Fibroblast of upper back skin (primary cell): ENCODE measurements at places on chromosomes 1 and 21.

GRCh38 chr1:44808063-44808937, at the start of gene BTBD19:
Gene BTBD19 (plus strand): TSS chr1:44808523. CDS start chr1:44808821, 298 bp downstream.
- DNase-seq, result peak; percentile 91

GRCh38 chr1:229374485-229374884, 31.6 kb upstream of the CCSAP start:
- DNase-seq, result no peak

GRCh38 chr1:161171696-161172095, 5.5 kb downstream of the PPOX start:
- no peak for DNase-seq

DNA sequence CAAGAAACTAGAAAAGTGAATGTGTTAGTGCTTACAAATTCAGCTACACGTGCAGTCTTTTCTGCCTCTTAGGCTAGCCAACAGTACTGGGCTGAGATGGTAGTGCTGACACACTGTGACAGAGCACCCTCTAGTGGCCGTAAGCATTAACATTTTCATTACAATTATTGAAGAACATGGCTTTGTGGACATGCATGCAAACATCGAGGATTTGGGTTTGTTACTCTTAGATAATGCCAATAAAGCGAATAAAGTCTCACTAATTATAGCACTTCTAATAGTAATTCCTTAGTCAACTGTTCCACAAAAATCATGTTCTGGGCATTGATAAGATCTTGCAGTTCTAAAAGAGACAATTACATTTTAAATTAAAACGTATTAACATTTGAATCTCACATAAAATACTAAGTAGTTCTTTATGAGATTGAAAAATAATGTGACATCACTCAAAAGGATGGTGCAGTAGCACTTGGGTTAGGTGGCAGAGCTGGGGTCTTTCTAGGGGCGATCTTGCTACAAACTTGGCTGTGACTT, 47.1 kb downstream of the MYSM1 start:
- peak; percentile 75 for DNase-seq

DNA sequence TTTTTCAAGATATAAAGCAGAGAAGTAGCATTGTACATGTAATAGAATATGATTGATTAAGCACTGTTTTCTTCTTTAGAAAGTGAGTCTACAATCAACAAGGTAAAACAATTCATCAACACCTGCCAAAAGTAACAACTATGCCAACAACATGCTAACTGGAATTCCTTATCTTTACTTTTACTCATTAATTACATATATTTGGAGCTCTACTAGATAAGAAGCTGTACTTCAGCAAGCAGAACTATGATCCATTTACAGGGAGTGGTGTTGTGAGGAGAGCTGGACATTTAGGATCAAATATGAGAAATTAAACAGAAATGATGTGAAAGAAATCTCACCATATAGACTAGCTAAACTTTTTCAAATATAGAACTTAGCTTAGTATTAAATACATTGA, 51.0 kb downstream of the RGS2 start:
- no peak for DNase-seq

- DNase-seq, result no peak
Measured at GRCh38 chr1:53258216-53258615, 19.9 kb upstream of the MAGOH start.

- no peak for DNase-seq
Measured at GRCh38 chr1:17023573-17023972, 11.8 kb upstream of the ATP13A2 start.

- peak; percentile 44 for DNase-seq
Measured at GRCh38 chr1:186722711-186723309, 42.6 kb upstream of the PTGS2 start.

- no peak for DNase-seq
Measured at GRCh38 chr1:201059871-201060555, 36.5 kb upstream of the KIF21B start.

DNA sequence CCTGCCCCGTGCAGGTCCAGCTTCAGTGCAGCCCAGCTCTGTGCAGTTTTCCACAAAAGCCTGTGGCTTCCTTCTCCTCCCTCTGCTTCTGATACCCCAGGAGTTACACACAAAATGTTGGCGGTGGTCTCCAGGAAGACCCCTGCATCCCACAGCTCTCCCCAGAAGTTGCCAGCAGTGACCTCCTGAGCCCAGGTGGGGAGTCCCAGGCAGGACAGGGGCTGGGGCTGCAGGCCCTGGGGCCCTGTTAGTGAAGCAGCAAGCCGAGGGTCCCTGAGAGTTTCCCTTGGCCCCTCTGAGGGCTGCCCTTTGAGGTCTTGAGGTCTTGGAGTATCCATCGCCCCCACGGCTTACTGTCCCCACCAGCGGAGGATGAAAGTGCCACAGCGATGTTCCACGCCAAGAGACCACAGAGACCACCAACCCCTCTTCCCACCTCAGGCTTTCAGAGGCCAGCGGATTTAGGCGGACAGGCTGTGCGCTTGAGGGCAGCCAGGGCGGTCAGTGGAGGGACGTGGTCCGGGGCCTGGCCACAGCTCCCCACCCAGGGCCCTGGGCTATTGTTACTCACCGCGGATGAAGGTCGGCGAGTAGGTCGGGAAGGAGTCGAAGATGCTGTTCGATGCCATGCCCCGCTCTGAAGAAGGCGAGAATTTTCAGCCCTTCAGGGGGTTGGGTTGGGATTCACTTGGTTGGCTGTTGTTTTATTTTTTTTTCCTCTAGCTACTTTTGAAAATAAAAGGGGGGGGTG, 34.0 kb upstream of the RUNX3 start:
- no peak for DNase-seq

GRCh38 chr1:99992760-99993467, 23.1 kb downstream of the SLC35A3 start:
- no peak for DNase-seq

DNA sequence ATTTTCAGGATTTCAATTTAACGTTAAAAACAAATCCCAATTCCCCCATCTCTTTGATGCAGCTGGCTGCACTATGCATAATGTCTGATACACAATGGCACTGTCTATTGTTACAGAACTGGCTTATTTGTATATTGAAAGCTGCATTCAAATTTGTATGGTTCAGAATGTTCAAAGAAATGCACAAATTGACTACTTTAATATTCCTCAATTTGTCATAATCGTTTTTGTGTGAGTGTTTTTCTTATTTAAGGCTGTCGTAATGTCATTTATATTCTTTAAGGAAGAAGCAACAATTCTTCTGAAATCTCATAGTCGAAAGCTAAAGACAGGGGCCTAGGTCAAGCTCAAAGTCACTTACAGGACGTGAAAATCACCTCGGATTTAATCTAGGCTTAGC, 341.4 kb upstream of the ZRANB2 start:
- no peak for DNase-seq

- DNase-seq, result no peak
Measured at GRCh38 chr1:51843948-51844347, 34.6 kb downstream of the NRDC start.

DNA sequence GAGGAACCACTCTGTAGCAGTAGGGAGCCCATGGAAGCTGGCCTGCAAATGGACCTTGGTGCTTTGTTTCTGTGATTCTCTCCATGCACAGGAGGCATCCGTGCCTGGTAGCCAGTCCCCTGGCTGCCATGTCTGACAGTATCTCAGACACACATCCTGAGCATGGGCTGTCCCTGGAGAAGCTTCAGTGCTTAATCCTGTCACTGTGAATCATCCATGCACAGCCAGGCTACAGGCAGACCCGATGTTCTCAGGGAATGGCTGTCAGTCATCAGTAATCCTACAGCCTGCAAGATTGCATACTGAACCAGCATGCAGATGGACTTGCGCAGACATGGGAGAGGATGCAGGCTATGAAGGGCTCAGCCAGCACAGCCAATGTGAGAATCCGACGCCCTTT, 606.3 kb upstream of the PLXNA2 start:
- DNase-seq, result no peak

DNA sequence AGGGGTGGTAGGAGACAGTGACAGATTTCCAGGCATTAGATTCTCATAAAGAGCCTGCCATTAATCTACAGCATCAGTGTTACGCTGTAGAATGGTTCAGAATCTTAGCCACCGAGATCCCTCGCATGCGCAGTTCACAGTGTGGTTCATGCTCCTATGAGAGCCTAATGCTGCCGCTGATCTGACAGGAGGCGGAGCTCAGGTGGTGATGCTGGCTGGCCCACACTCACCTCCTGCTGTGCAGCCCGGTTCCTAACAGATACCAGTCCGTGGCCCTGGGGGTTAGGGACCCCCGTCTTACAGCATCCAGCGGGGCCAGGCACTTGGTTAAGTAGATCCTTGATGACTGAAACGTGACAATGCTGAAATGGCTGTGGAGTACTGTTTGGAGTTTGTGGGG, 163.6 kb upstream of the C1orf21 start:
- DNase-seq, result no peak

GRCh38 chr1:47941609-47942239, 55.5 kb downstream of the TRABD2B start:
- DNase-seq, result no peak

DNA sequence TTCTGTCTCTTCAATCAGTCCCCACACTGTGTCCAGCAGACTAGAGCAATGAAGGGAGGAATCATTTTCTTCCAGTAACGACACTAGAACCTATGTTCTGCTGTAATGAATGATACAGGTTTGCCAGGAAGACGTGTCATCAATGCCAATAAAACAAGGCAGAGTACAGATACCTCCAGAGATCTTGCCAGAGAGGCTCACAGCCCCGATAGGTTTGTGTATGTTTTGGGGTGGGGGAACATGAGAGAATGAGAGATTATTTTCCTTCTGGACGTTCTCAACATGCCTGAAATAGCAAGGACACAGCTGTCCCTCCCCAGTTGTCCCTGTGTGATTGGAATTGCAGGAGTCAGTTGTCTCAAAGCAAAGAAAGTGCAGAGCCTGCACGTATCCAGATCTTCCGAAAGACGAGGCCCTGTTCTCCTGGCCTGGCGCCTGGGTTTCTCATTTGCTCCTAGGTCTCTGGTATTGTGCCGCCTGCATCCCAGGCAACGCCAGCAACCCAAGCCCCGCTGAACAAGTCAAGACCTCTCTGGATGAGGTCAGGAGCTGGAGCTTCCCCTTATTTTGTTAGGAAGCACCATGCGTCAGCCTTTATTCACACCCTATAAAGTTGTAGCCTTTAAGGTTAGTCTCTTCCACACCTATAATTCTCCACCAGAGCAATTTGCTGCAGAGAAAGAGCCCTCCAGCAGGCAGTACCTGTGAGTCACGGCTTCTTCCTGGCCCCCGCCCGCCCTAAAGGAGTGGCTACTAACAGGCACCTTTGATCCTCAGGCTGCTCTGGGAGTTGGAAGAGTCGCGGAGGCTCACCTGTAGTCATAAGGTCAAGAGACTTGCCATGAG, 130.5 kb downstream of the TOMM20 start:
- DNase-seq, result no peak

GRCh38 chr1:4016351-4017130, 116.5 kb upstream of the C1orf174 start:
- no peak for DNase-seq

DNA sequence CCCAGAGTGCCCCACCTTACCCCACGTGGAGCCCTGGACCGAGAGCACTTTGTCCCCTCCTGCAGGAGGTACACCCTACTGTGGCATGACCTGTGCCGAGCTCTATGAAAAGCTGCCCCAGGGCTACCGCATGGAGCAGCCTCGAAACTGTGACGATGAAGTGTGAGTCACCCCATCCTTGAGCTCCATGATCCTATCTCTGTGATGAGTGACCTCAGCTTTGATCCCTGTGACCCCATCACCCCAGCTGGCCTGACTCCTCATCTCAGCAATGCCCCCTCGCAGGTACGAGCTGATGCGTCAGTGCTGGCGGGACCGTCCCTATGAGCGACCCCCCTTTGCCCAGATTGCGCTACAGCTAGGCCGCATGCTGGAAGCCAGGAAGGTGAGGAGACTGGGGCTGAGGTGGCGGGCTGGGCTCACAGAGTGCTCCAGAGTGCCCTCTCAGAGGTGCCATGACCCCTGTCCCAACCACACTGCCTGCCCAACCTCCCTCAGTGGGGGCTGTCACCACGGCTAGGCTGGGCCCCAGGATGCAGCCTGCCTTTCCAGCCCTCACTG, 16.2 kb upstream of the MPL start:
- DNase-seq, result no peak

DNA sequence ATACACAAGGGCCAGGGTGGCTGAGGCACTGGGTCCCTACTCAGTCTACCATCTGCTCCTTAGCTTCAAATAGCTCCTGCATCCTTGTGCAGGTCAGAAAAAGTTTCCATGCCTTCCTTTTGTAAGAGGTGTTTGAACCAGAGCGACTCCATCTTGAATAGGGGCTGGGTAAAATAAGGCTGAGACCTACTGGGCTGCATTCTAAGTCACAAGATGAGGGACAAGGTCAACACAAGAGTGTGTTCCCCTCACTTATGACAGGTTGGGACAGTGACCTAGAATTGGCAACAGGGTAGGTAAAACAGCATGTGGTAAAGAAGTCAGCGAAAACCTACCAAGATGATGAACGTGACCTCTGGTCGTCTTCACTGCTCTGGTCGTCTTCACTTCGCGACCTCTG, 120.5 kb downstream of the KCNK1 start:
- DNase-seq, result no peak

DNA sequence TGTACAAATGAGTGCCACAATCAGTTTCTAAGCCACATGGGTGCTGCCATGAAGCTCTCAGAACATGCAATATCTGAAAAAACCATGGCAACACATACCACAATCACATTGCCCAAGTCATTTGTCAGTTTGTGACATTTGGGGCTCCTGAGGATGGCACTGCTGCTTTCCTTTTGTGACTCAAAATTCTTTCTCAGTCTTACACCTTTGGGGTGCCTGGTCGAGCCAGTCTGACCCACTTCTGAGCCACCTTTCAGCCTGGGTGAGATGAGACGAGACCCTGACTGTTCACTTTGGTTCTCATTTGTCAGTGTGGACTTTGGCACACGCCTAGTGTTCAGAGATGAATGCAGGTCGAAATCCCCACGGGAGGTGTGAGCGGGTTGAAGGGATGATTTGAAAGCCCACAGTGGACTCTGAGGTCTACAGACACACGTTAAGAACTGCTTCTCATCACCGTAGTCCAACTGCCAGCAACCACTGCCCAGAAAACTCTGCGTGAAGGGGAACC, 8.0 kb downstream of the BATF3 start:
- no peak for DNase-seq

DNA sequence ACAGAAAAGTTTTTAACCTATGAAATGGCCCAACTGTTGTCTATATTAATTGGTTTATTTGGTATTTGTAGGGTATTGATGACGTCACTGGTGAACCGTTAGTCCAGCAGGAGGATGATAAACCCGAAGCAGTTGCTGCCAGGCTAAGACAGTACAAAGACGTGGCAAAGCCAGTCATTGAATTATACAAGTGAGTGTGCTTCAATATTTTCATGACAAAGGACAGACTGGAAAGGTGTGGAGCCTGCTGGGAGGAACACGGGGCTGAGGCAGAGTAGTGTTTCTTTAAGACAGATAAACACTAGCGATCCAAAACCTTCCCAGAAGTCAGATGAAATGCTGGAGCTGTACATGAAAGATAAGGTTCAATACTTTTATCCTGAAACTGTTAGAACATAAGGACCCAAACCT, 76.7 kb downstream of the AK4 start:
- no peak for DNase-seq

DNA sequence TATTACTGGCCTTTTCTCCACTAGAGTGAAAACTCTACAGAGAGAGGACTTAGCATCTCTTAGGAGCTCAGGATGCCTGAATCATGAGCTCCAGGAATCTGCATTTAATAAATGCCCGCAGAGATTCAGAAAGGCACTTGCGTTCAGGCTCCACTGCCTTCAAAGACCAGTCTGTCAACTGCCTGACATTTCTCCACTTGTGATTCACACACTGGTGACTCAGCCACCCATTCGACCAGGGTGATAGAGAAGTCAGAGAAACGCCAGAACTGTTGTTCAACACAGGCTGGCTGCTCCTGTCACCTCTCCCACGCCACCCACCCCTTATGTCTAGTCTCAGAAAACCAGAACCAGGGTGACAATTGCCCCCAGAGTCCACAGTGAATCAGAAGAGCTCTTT, 26.9 kb upstream of the LBR start:
- DNase-seq, result peak; percentile 71

GRCh38 chr21:46347791-46348381, 23.9 kb downstream of the PCNT start:
- no peak for DNase-seq
